HAP-1 (cell line): ENCODE measurements at places on chromosomes 2 and 18.

DNA sequence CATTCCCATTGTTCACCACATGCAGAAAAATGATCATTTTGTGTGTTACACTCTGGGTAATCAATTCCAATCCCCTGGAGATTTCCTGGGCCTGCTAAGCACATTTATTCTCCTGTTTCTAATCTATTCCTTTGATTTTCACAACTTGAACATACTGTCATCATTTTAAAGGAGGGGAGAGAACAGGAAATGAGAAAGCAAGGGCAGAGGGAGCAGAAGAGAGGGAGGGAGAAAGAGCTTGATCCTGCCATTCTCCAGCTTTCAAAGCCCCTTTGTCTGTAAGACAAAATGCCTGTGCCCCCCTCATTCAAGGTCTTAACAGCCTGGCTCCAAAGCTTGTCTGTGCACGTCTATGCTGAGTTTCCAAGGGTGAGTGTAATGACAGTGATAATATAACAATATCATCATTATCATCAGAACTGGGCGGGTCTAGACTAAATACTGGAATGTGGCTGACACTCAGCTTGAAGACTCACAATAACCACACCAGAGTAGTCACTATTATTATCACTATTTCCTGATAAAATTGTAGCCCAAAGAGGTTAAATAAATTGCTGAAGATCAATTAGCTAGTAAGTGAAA is 164.4 kb upstream of the KLHL29 start:
- no peak for DNase-seq

DNA sequence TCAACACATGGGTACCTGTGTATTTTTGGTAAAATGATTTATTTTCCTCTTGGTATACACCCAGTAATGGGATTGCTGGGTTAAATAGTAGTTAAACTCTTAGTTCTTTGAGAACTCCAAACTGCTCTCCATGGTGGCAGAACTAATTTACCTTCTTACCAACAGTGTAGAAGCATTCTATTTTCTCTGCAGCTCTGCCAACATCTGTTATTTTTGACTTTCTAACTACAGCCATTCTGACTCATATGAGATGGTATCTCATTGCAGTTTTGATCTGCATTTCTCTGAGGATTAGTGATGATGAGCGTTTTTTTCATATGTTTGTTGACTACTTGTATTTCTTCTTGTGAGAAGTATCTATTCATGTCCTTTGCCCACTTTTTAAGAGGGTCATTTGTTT is 180.6 kb downstream of the FSIP2 start:
- no peak for DNase-seq

DNA sequence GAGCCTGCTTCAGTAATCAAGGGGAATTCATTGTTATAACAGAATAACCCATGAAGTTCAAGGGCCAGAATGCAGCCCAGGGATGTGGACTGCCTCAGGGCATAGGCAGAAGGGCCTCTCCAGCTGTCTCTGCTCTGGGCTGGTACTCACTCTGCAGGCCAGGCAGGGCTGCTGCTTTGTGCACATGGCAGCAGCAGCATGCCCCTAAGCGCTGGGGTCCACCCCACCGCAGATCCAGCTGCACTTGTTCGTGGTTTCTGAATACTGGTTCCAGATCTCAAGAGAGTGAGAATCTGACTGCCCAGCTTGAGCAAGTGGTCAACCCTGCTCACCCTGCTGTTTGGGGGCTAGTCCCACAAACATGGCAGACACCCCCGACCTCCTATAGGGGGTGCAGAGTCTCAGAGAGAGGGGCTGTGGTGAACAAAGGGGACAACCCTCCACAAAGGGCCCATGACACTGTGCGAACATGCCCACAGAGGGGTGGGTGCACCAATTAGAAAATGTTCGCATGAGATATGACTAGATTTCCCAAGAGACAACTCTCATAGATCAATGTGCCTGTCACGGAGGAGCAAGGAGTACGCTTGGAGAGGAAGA is 87.3 kb downstream of the ACTR3 start:
- no peak for DNase-seq

- DNase-seq = no peak
Observed at GRCh38 chr2:203688798-203689197, 17.6 kb upstream of the CD28 start.

DNA sequence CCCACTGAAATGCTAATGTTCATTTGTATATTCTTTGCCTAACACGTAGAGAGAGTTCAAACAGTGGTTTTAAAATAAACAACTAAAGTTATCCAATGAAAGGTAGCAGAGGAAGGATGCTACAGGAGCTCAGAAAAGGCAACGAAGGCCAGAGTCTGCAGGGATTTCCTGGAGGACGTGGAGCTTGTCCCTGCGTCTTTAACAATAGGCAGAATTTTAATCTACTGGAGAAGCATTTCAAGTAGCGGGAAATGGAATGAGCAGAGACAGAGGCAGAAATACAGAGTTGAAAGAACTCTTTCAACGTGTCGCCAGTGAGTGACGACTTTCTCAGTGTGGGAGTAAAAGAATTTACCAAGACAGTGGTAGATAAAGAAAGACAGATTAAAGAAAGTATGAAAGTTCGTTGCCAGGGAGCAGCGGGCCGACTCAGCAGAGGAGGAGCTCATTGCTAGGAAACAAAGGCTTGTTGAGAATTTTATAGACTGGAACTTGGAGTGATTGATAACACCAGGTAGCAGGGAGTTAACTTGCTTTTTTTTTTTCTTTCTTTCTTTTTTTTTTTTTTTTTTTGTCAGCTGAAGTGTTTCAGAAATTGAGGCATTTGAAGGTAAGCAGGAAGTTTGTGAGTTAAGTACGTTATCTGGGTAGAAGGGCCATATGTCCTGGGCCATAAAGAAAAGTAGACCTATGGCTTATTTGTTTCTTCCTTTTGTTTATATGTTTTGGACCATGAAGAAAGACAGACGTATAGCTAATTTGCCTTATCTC is 625 bp upstream of the NBAS start:
- peak; percentile 83 for DNase-seq

- DNase-seq = no peak
Observed at GRCh38 chr2:105121434-105121833, 83.6 kb downstream of the MRPS9 start.

DNA sequence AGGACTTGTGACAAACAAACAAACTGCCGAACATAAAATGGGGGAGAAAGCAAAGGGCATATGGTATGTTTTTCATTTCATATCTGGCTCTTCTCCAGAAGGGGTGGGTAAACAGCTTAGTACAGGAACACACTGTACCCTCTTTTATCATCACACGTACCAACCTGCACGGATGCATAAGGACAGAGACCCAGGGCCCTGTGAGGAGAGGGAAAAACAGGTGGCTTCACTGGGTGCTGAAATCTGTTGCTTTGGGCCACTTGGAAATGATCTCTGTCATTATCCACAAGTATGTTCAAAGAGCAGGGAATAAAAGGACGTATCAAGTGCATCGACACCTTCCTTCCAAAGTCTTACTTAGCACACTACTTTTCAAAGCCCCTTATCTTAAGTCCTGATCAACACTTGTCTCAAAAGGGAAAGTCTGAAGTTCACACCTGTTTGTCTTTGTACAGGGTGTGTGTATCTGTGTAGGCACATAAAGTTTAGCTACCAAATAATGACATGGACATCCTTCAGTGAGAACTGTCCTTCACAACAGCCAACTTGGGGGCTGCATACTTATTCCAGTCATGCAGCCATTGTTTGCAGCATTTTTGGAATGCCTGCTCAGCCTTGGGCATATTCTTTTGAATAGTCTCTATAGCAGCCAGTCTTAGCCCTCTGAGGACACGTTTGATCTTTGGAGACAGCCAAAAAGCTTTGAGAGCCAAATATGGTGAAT is 60.6 kb downstream of the IRS1 start:
- DNase-seq = peak; percentile 54

DNA sequence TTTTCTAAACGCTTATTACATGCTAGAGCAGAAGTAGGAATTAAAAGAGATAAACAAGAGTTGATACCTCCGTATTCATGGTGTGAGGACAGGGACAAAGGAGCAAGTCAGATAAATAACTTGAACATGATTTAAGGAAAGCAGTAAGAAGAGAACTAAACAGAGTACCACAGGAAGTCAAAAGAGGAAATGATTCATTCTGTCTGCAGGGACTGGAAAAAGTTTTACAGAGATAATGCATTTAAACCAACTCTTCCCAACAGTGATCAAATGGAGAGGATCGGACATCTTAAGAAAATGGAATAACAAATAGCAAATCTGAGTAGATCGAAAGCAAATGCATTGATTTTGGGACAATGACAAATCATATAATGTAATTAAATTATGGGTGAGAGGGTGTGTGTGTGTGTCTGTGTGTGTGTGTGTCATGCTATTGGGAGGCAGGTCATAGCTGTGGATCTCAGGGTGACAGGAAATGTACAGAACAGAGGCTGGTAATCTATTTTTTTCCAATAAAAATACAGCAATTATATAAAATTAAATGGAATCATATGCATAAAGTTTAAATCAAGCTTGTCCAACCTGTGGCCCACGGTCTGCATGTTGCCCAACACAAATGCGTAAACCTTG is 113.4 kb downstream of the MC4R start:
- no peak for DNase-seq

DNA sequence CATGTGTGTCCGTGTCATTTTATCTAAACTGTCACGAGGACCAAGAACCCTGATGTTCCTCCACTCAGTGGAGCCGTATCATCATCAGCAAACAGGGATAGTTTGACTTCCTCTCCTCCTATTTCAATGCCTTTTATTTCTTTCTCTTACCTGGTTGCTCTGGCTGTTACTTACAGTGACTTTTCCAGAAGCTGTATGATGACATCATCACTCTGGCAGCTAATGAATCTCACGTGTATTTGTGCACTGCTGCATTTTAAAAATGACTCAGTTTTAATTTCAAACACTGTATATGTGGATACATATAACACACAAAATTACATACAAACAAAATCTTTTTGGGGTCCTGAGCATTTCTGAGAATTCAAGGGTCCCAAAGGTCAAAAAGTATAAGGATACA is 481.4 kb downstream of the CDH2 start:
- no peak for DNase-seq

- peak; percentile 70 for DNase-seq
Observed at GRCh38 chr2:179550214-179550613, 285.6 kb upstream of the SESTD1 start.
